ENCODE measurements at places on chromosomes 11 and 22.
A peak's percentile ranks its signal among the peaks of the same experiment; 100 is the strongest.

DNA sequence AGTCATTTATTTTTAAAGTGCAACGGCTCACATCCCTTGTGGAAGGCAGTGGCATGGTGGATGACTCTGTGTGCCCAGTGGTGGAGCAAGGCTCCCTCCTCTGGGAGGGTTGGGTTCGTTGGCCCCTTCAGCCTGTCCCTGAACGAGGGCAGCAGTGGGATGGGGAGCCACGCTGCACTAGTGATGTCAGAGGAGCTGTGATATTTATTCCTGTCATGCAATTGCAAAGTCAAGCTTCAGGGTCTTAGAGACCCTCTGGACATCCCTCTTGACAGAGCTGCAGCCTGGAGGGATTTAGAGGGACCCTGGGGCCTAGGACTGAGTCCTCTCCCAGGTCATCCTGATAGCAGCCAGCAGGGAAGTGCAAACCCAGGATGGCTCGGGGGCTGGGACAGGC, 78.2 kb upstream of the NARS2 start:
- DNase-seq = no peak

DNA sequence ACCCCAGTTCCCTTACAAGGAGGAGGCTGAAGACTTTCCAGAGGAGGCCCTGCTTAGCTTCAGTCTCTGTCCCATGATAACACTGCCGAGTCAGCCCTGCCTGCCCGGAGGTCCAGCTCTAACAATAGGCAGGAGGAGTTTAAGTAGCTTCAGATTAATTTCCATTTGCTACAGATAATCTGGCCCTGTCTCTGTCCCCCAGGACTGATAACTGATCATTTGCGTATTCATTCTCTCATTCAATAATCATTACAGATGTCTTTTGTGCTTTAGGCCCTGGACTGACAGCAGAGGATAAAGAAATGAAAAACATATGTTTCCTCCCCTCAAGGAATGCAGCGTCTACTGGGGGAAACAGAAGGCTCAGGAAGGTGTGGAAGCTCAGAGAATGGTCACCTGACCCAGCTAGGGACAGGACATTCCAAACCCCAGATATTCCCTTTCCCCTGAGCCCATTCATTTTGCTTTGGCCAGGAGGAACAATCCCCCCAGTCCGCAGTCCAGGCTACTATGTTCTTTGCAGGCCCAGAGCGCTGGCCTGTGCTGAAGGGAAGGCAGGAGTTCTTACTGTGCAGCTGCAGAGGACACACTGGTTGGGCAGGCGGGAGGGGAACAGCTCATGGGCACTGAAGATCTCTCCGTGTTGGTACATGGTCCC, 20.8 kb downstream of the CHRDL2 start:
- DNase-seq = peak; percentile 50

GRCh38 chr22:18066181-18066859, 11.5 kb upstream of the PEX26 start:
- no peak for DNase-seq

- no peak for DNase-seq
Measured at GRCh38 chr22:17152971-17153370, 6.1 kb downstream of the HDHD5 start.

- DNase-seq = no peak
Measured at GRCh38 chr11:76270389-76270788, 64.1 kb upstream of the WNT11 start.

DNA sequence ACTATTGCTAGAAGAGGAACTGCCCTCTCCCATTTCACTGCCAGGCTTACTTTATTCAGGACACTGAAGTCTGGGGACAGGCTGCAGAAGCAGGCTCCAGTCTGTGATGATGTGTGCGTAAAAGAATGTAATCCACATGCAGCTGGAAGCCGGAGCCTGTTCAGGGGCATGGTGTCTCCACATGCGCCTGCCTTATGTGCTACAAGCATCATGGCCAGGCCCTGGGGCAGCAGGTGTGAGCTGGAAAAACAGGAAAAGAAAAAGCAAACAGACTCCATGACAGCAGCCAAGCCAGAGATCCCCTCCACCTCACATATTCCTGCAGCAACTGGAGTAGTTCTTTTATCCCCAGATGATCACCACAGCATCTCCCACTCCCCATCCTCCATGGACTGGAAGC, 33.4 kb downstream of the ARFGAP2 start:
- no peak for DNase-seq

- peak; percentile 46 for DNase-seq
Measured at GRCh38 chr11:99019696-99020095, 1.1 kb upstream of the CNTN5 start.

DNA sequence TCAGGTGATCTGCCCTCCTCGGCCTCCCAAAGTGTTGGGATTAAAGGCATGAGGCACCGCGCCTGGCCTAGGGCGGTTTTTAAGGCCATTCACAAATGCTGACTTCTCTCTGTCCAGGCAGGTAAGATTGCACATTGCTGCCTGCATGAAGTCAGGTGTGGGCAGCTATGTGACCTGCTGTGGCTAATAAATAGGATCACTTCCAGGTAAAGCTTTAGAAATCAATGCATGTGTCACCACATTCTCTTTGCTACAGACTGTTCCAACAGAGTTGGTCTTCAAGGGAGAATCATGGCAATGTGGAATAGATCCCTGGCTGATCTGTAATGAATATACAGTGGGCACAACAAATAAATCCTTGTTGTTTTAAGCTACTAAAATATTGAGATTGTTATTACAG, 260.3 kb upstream of the PITPNB start:
- no peak for DNase-seq

- no peak for DNase-seq
Measured at GRCh38 chr11:108804511-108804910, 139.6 kb downstream of the DDX10 start.

GRCh38 chr11:119827113-119827512, 98.1 kb upstream of the NECTIN1 start:
- no peak for DNase-seq

DNA sequence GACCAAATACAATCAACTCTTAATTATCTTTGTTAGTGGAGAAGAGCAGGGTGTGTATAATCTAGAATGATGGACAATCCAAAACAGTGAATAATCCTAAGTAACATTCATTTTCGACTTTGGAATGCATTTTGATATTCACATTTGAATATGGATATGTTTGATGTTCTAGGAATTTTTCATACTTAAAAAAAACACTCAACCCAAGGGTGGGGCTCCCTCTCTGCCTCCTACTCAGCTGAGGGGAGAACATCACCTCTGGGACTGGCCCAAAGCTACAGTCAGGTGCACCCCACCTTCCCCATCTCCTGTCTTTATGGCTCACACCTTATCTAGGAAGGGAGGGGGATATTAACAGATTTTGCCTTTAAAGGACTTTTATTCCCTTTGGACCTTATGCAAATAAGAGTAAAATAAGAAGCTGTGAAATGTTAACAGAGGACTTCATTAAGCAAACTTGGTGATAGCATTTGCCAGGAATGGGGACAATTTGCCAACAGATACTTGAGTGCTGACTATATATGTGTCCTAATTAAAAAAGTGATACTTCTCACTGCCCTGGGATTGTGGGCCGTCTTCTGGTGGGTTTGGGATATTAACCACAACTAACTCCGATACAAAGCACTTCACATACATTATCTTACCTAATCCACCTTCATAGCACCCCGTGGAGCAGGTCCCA, 187.0 kb downstream of the ST3GAL4 start:
- no peak for DNase-seq

- DNase-seq = no peak
Measured at GRCh38 chr22:35538801-35539321, 1.8 kb upstream of the RASD2 start.

DNA sequence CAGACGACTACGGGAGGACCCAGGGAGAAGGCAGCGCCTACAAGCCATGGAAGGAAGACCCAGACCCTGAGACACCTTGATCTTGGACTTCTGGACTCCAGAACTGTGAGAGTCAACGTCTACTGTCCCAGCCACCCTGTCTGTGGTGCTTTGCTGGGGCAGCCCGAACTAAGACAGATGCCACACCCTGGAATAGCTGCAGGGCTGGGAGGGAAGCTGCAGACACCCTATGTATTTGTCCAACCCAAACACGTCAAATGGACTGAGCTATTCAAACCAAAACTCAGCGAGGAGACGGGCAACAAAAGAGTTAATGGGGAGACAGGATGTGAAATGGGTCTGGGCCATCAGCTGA, 169.3 kb downstream of the CTTN start:
- DNase-seq = no peak

- no peak for DNase-seq
Measured at GRCh38 chr11:129374081-129374992, 1.3 kb upstream of the BARX2 start.

- DNase-seq = peak; percentile 82
Measured at GRCh38 chr22:49962012-49962750, 1.6 kb downstream of the PIM3 start.

DNA sequence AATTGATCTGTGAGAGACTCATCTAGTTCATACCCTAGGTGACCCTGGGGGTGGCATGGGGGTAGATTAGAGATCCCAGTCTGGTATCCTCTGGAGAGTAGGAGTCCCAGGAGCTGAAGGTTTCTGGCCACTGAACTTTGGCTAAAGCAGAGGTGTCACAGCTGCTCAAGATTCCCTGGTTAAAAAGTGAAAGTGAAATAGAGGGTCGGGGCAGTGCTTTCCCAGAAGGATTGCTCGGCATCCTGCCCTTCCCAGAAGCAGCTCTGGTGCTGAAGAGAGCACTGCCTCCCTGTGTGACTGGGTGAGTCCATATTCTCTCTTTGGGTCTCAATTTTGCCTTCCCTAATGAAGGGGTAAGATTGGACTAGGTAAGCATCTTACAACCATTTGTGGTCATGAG, 653 bp downstream of the IL18BP start:
- no peak for DNase-seq

All from SK-N-DZ (cell line).